ENCODE measurements at places on chromosomes 2 and 18.

DNA sequence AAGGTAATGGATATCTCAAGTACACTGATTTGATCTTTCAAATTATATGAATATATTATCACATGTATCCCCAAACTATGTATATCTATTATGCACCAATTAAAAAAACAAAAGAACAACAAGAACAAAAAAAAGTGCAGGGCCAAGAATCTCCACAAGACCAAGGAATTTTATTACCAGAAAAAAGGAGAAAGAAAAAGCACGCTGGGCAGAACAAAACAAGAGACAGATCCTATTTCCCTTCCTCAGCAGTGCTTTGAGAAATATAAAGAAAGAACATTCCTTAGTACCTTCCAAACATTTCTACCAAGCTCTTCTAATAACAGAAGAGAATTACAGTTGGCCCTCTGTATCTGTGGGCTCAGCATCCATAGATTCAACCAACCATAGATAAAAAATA, 144.7 kb upstream of the CREB1 start:
- DNase-seq = no peak

GRCh38 chr2:159712143-159712928, at the start of gene MARCHF7:
Gene MARCHF7, plus strand, starts transcription at chr2:159712506. Its CDS starts 16,517 bp downstream, at chr2:159729023.
- DNase-seq = peak; percentile 98

- peak; percentile 76 for DNase-seq
These were observed 81.1 kb upstream of the CD302 start for GRCh38 chr2:159879051-159879604.

- DNase-seq = no peak
These were observed 12.2 kb downstream of the XDH start for GRCh38 chr2:31402388-31402787.

DNA sequence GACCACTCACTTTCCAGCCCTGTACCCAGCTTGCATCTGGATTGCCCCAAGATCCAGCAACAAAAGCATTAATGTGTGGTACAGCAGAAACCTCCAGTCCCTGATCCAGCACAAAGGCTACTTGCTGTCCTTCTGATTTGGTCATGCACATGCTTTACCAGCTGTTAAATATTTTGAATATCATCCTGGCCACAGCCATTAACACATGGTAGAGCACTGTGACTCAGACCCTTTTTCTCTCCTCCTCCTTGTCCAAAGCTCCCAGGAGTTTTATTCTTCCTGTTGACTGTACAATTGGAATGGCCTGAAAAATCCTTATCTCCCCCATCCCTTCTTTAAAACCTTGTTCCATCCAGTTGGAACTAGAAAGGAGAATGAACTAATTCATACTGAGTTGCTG, 419.7 kb upstream of the TNP1 start:
- no peak for DNase-seq

DNA sequence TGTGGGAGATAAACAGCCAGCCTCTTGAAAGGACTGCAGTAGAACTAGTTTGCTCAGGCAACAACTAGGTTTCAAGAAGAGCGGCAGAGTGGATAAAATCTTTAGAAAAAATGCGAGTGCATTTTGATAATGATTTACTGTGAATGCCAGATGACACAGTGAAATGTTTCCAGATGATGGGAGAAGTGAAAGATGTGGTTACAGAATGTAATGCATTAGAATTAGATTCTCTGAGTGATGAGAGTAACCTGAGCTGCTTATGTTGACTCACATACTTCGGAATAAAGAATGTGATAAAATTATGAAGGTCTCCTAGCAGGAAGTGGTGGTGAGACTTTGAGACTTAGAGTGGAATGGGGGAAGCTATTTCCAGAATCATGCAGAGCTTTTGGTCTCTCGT, 184.3 kb downstream of the GULP1 start:
- DNase-seq = no peak

DNA sequence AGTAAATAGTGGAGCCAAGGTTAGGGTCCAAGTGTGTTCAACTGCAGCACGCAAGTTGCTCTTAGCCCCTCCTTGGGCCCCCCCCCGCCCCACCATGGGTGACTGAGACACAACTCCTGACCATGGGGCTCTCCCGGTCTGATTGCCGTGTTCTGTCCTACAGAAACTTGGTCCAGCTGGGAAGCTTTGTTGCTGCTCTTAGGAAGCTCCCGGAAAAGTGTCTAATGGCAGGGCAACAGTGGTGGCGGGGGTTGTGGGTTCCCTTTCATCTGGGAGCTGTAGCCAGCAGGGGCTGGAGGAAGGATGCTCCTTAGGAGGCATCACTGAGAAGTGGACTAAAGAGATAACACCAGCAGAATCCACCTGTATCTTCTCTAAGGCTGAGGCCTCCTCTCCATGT, 111.1 kb downstream of the CYP26B1 start:
- no peak for DNase-seq

Measured in suppressor macrophage (primary cell).